ENCODE measurements at places on chromosomes 4 and X.
A peak's percentile ranks its signal among the peaks of the same experiment; 100 is the strongest.

GRCh38 chr4:65773636-65774035, 103.3 kb upstream of the EPHA5 start:
- DNase-seq: no peak

- DNase-seq: no peak
Measured at GRCh38 chrX:147739196-147739595, 172.5 kb upstream of the FMR1 start.

- DNase-seq: peak; percentile 18
Measured at GRCh38 chr4:151771664-151772063, 10.9 kb upstream of the GATB start.

- DNase-seq: no peak
Measured at GRCh38 chrX:64580035-64580434, 184.8 kb upstream of the MTMR8 start.

DNA sequence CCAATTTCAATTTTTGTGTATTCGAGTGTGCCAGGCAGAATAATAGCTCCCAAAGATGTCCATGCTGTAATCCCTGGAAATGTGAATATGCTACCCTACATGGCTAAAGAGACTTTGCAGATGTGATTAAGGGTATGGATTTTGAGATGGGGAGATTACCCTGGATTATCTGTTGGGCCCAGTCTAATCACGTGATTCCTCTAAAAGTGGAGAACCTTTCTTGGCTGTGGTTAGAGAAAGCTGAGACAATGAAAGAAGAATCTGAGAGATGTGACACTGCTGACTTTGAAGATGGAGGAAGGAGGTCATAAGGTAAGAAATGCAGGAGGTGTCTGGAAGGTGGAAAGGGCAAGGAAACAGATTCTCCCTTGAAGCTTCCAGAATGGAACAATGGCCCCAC, 503.5 kb upstream of the PITX2 start:
- DNase-seq: no peak

- DNase-seq: no peak
Measured at GRCh38 chrX:132188175-132188574, 31.1 kb downstream of the RAP2C start.
